B cell (primary cell): ENCODE measurements at places on chromosomes 5 and 9. TPM values are rescaled to one million over a fixed set of nuclear protein-coding genes. Genes with fewer than 3 reads are reported as not detected.

Gene ISL1
- not detected in 2 replicates for total RNA-seq

GRCh38 chr9:96868709-96869108 lies 14.4 kb upstream of the ZNF782 start:
- H3K27ac ChIP-seq, result no peak overlapping the region
- no peaks in the 10 kb centered on the region for H3K4me1 ChIP-seq
- no peaks in the 10 kb centered on the region for H3K27me3 ChIP-seq
- no peak for DNase-seq
- H3K4me3 ChIP-seq, result no peak overlapping the region

DNA sequence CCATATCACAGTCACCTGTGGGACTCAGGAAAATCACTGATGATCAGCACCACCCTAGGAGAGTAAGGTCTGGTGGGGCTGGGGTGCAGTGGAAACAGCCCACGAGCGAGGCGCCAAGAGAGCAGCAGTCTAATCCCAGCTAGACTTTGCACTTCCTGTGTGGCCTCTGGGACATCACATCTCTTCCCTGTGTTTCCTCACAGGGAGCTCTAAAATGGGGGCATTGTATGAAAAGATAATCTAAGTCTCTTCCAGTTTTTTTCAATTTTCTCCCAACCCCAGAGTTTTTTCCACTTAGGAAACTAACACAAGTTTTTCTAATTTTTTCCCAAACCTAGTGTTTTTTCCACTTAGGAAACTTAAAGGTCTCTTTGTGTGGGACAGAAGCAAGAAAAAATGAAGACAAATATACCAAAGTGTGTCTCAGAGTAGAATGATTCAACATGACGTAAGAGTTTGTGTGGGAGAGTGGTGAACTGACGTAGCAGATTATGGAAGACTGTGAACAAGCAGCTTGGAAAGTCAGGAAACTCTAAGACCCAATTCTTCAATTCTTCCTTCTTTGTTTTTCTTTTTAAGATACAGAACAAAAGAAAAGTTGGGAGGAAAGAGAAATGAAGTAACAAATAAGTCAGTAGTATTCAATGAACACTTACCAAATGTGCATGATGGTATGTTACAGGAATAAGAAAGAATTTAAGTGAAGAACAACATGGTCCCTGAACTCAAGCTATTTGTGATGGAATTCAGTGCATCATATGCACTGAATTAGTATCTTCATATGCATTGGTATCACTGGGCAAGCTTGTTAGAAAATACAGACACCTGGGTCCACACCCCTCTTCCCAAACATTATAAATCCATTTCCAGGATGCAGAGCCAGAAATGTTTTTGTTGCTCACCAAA lies 51.3 kb downstream of the LHFPL2 start:
- no peaks in the 10 kb centered on the region for H3K36me3 ChIP-seq
- no peaks in the 10 kb centered on the region for H3K27me3 ChIP-seq
- H3K4me3 ChIP-seq, result no peak overlapping the region

GRCh38 chr5:82019342-82020138 lies 47.7 kb downstream of the ATG10 start:
- DNase-seq, result no peak
- no peaks in the 10 kb centered on the region for H3K4me1 ChIP-seq
- no peaks in the 10 kb centered on the region for H3K36me3 ChIP-seq
- no peak overlapping the region for H3K4me3 ChIP-seq
- H3K27ac ChIP-seq, result no peak overlapping the region

Gene LCN2
- total RNA-seq, result not detected in 2 replicates
